M059J (cell line): ENCODE measurements at places on chromosomes 12 and 14.

DNA sequence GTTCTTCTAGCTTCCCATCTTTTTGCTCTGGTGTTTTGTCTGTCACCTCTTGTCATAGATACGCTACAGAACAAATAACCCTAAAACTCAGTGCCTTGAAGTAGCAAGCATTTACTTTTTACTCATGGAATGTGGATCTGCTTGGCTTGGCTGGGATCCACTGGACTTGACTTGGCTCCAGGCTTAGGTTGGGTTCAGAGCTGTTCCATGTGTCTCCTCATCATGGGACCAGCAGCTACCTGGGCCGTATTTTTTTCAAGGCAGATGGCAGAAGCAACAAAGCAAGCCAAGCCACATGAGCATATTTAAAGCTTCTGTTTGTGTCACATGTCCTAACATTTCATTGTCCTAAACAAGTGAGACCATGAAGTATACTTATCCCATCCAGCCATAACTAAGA lies 48.7 kb upstream of the ATF1 start:
- no peak for DNase-seq

DNA sequence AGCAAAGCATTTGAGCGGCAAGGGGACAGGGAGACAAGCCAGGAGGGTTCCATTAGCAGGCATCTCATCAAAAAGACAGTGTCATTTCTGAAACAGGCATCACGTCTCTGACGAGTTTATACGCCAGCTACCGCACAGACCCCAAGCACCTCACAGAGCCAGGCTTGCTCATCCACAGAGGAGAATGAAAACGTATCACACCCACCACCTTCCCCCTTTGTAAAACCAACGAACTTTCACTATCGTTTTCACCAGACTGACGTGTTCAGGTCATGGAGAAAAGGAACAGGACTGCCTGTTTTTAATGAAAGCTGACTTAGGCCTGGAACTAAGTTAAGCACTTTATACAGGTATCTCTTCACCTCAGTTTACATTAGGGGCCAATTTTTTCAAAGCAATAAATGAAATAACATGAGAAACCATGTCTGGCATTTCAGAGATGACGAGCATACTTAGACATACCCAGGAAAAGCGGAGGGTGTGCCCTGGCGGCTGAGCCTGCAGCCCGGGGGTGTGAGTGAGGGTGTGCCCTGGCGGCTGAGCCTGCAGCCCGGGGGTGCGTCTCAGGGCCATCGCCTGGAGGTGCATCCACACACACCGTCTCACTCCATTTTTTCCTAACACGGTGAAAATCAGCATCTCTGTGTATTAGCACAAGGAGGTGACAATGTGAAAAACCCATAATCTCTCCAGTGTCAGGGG lies 41.9 kb downstream of the STX2 start:
- DNase-seq, result no peak

DNA sequence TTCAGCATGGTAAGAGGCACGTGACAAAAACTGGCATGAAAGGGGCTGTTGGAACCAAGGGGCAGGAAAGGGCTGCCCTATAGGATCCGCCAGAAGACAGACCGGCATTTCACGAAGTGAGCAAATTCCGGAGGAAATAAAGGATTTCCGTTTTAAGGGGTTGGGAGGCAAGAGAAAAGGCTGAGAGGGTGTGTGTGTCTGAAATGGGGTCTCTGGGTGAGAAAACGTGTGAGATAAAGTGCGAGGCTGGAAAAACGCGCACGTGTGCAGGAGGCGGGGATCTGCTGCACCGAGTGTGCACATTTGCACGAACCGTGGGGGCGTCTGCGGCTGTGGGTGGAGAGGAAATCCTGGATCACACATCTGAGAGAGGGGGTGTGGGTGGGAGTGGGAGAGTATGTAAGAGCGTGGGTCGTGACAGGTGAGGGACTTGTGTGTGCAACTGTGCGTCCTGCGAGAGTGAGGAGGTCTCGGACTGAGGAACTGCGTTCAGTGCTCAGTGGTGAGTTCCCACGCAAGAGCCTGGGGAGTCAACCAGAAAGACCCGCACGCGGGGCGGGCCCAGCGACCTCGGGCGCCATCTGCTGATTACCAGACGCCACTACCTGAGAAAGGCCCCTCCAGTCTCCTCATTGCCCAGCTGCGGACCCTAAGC lies 37.0 kb upstream of the P2RX7 start:
- DNase-seq, result peak; percentile 47

DNA sequence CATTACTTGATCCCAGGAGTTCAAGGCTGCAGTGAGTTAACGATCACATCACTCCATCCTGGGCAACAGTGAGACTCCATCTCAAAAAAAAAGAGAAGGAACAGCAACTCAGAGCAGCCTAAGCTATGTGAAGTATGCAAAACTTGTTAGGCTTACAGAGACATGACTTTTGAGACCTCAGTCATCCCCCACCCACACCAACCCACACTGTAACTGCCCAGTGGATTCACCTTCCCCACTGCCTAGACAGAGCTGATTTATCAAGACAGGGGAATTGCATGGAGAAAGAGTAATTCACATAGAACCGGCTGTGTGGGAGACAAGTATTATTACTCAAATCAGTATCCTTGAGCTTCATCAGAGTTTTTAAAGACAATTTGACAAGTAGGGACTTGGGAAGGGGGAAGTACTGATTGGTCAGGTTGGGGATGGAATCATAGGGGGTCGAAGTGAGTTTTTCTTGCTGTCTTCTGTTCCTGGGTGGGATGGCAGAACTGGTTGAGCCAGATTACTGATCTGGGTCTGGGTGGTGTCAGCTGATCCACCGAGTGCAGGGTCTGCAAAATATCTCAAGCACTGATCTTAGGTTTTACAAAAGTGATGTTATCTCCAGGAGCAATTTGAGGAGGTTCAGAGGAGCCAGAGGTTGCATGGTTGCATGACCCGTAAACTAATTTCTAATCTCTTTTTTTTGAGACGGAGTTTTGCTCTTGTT lies 6.2 kb upstream of the WDR89 start:
- DNase-seq, result no peak

- peak; percentile 43 for DNase-seq
Observed at GRCh38 chr12:108495054-108495453, 20.0 kb upstream of the FICD start.

DNA sequence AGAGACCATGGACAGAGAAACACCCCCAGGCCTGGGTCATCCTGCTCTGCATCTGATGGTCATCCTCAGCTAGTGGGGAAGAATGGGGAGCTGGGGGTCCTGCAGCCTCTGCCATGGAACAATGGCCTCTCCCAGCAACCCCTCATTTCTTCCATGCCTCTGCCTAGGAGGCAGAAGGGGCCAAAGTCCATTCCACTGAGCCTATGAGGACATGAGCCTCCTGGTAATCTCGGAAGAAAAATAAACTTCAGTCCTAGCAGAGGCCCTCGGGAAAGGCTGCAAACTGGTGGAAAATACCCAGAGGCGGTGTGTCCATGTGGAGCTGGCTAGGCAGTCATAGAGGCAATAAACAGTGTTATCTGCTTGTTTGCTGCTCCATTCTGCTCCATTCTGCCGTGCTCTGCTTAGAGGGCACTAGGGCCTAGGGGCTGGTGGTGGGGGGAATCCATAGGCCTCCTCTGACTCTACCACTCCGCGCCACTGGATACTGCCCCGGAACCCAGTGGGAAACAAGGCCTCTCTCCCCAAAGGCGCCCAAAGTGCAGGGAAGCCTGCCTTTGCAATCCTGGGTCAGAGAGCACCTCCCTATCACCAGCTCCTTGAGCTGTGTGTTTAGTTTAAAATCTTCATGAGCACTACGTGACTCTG lies 4.5 kb downstream of the PGF start:
- no peak for DNase-seq

- no peak for DNase-seq
Observed at GRCh38 chr12:123723765-123724164, 11.6 kb downstream of the ATP6V0A2 start.

GRCh38 chr12:111616177-111616623 lies 17.1 kb upstream of the ATXN2 start:
- DNase-seq, result no peak

DNA sequence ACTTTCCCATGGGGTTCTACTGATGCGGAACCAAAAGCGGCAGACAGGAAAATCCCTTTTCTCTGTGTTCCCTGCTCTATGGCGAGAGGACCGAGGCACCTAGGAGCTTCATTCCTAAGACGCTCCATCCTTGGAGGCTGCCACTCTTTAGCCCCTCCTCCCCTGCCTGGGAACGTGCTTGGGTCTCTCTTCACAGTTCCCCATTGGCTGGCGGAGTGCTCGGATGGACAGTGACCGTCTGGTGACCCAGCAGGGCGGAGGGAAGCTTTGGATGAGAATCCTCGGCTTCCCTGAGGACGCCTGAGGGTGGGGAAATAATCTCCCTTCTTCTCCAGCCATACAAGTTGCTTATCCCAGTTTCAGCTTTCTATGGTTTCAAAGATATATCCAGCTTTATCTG lies 37.3 kb downstream of the KCNA5 start:
- DNase-seq, result no peak

DNA sequence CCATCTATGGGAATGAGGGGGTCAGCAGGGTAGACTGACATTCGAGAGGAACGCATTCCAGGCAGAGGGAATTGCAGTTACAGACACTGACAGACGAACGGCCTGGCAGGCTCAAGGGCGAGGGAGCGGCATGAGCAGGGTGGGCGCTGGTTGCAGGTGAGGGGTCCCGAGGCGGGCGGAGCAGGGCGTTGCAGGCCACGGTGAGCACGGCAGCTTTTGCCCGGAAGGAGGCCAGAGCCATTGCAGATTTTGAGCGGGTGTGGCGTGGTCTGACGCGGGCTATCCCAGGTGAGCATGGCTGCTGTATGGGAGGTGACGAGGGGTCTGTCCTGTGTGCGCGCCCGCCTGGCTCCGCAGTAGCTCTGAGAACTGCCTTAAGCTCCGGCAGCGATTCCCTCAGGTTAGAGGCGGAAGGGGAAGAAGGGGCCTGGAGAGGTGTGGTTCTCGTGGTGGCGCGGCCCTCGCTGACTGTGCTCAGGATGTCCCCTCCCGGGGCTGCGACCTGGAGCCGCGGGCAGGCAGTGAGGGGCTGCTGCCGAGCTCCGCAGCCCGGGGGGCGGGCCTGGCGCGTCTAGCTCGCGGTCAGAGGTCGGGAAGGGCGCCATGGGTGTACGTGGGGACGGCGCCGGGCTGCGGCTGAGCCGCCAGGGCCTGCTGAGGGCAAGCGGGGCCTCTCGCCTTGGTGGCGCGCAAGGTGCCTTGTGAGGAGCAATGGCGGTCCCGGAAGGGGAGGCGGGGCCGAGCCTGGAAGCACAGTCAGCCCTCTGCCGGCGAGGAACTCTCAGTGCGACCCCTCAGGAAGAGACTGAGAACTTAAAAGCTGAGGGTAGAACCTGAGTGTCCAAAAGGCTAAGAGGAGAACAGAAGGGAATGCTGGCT lies 177.1 kb downstream of the CACNA1C start:
- DNase-seq, result no peak

- DNase-seq, result no peak
Observed at GRCh38 chr12:20510811-20511210, 142.5 kb downstream of the PDE3A start.

DNA sequence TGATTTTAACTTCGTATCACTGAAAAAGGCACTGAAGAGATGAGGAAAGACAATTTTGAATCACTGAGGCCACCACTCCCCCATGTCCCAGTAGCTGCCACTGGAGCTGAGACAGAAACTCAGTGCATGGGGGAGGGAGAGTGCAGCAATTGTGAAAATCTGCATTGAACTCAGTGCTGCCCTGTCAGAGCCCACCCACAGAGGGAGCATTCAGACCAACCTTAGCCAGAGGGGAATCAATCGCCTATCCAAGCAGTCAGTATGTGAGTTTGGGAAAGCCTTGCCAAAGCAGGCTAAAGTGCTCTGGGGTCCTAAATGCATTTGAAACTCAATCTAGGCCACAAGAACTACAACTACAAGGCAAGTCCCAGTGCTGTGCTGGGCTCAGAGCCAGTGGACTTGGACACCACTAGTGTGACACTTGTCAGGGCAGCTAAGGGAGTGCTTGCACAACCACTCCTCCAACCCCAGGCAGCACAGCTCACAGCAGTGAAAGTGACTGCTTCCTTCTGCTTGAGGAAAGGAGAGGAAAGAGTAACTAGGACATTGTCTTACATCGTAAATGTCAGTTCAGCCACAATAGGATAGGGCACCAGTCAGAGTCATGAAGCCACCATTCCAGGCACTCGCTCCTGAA lies 13.3 kb downstream of the RNASE3 start:
- no peak for DNase-seq

- DNase-seq, result no peak
Observed at GRCh38 chr14:100256339-100256895, 17.5 kb downstream of the YY1 start.

GRCh38 chr12:6093764-6094163 lies 30.7 kb downstream of the VWF start:
- DNase-seq, result peak; percentile 54

DNA sequence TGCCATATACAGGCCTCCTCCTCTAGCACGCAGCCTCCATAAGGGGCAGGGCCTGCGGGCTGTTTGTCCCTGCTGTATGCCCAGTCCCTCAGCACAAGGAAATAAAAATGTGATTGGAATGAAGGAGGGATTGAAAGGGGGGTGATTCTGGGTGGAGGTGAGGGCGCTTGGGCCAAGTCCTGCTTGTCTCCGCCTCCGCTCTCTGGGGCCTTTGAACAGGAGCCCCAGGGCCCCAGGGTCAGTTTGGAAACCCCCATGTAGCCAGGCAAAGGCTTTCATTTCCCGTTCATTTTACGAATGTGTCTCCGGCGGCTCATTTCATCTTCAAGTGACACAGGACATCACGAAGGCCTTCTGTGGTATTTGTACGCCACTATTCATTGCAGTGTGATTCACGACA lies 4.5 kb upstream of the CACNA2D4 start:
- no peak for DNase-seq

DNA sequence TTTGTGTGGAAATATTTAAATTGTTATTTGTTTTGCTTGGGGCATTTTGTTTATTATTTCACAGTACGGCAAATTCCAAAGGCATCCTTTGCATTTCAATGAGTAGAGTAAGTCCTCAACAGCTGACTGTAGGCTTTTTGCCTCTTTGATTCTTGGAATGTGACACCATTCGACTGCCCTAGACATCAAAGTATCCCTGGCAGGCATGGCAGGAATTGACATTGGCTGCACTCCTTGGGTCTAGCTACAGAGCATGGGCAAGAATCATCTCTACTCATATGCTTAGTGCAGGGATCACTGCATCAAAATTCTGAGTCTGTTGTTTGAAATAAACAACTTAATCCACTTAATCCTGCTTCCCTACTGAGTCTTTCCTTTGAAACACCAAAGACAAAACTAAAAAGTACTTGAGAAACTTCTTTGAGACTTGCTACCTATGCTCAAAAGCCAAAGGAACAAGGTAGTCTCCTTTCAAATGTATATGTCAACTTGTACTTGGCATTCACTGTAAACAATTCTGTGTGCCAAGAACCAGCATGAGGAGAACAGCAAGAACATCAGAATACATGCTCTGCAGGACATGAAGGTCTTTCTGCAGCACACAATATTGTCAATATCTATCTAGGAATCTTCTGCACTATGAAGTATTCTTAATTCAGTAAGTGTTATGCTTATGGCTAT lies 1569.0 kb upstream of the FLRT2 start:
- no peak for DNase-seq

DNA sequence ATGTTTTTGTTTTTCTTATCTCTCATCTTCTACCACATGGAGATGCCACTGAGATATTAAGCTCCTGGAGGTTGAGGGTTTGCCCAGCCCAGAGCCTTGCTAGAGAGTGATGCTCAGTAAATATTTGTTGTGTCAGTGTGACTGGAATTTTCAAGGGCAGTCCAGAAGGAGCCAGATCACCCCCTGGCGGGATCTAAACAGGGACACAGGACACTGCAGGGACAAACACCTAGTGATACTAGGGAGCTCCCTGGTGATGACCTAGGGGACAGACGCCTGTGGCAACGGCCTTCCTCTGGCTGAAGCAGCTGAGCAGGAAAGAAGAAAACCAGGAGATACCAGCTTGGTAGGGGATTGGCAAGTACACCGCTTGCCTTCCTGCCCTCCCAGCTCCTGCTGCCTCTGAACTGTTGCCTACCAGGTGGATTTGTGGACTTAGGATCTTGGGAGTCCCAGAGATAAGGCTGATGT lies 714.4 kb upstream of the TBX3 start:
- peak; percentile 90 for DNase-seq
